ENCODE measurements at places on chromosomes 5 and 9.

DNA sequence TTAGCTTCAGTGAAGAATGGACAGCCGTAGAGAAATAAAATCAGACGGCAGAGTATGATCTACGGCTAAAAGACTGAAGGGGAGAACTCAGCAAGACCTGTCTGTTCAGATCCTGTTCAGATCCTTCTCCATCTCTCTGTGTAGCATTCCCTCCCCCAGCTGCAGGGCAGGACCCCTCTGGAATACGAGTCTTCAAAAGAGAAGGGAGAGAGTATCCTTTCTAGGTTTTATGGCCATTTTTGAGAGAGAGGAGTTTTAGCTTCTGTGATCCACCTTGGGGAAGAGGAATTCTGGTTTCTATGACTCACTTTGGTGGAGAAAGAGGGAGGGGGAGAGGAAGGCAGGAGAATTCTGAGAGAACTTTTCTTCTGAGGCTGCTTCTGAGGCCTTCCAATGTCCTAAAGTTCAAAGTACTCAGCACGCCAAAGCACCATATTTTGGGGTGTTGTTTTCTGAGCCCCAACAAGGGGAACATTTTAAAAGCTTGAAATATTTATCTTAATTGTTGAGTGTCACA lies 194.4 kb upstream of the TLE4 start:
- DNase-seq: no peak

DNA sequence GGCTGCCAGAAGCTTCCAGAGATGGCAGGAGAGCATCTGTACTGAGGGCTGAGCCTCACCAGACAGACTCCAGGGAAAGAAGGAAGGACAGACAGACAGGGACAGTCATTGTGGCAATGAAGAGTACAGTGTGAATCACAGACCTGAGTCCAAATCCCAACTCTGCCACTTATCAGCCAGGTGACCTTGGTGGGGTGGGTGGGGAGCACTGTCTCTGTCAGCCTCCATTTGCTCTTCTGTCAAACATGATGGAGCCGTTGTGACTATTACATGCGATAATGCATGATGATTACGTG lies 85.9 kb upstream of the FSTL4 start:
- DNase-seq: no peak

- DNase-seq: no peak
Measured at GRCh38 chr9:81558091-81558830, 131.1 kb downstream of the TLE1 start.

DNA sequence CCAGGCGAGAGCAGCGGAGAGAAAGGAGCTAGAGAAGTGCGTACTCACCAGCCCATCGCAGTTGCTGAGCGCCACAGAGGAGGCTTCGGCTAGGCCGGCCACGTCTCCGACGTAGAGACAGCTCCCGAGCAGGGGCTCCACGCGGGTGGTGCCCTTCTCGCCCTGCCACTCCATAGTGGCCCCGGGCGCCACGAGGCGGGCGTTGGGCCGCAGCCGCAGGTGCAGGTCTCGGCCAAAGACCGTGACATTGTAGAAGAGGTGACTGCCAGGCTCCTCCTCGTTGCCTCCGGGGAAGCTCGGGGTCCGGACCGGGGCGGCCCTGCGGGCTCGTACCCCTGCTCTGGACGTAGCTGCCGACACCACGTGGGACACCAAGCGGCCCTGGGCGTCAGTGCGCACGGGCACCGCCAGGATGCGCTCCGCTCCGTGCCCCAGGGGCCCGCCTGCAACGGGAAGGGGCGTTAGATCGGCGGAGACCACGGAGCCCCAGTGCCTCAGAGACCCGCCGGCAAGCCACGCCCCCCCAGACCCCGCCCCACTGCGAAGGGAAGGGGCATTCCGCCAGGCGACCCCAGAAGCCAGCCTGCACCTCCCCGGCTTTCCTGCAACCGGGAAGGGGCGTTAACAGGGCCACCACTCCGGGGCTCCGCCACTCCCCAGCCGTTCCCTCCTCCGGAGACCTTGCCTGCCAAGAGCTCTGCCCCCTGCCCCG lies 1.4 kb downstream of the ADAMTS2 start:
- no peak for DNase-seq

DNA sequence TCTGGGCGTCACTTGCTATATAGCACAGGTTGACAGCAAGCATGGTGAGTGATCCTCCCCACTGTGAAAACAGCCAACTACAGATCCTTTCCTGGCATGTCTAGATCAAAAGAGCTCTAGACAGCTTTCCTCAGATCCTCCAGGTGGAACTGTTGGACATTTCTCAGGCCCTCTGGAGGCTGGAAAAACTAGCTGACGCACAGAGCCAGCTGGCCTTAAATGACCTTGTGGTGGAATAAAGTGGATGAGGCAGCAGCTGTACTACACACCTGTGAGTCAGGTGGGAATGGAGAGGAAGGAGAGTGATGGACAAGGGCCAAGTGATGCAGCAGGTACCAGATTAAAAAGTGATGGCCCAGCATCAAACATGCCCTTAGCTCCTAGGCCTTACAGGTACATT lies 172.7 kb downstream of the TRIM32 start:
- DNase-seq: no peak

- no peak for DNase-seq
Measured at GRCh38 chr5:123273984-123274383, 149.2 kb downstream of the CEP120 start.

- DNase-seq: no peak
Measured at GRCh38 chr9:4238522-4238921, 61.3 kb downstream of the GLIS3 start.

DNA sequence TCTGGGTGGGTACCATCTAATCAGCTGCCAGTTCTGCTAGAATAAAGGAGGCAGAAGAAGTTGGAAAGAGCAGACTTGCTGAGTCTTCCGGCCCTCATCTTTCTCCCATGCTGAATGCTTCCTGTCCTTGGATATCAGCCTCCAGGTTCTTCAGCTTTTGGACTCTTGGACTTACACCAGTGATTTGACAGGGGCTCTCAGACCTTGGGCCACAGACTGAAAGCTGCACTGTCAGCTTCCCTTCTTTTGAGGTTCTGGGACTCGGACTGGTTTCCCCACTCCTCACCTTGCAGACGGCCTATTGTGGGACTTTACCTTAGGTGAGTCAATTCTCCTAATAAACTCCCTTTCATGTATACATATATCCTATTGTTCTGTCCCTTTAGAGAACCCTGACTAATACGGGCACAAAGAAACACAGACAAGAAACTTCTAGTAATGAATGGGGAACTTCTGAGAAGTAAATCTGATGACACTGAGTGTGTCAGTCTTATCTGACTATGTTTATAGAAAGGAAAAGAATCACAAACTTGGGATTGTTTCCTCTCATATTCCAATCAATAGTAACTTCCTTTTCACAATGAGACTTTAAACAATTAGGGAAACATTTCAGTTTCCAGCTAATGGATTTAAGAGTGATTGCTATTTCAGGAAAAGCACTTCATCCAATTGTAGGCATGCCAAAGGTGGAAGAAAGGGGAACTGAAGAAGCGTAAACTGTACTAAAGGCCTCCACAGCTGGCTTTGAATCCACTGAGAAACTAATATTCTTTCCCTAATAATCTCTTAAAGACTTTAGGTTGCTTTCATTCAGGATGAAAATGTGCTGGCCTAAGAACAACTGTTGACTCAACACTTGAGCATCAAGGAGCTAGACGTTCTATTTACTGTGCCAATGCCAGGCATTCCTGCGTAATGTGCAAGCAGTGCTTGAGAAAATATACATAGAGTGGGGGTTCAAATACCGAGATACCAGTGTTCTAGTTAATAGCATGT lies 127.9 kb upstream of the PTGER4 start:
- no peak for DNase-seq

DNA sequence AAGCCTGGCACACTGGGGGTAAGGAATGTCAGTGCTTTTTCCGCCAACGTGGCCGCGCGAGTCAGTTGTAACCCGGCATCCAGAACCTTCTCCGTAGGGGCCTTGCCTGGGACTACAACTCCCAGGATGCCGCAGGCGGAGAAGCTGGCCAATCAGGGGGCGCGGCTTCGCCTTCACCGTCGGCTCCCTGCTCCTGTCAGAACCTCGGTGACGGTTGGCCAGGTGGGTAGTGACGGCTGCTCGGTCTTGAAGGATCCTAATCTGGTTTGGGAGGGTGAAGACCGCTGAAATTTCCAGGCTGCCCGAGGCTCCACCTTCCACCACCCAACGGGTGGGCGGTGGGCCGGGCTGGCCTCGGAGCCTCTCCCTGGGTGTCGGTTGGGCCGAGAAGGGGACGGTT lies at the start of gene C5orf58:
Gene C5orf58, plus strand, starts transcription at position 200 of the 400 bp plus-strand sequence. CDS start 1,992 bp downstream, outside the sequence.
- DNase-seq: no peak
